Hematopoietic multipotent progenitor cell (in vitro differentiated cells): ENCODE measurements at places on chromosomes 4 and X. TPM values are rescaled to one million over a fixed set of nuclear protein-coding genes. Genes with fewer than 3 reads are reported as not detected.

- no peak for DNase-seq
Observed at GRCh38 chrX:39258331-39258730, 457.1 kb downstream of the MID1IP1 start.

- no peak for DNase-seq
Observed at GRCh38 chr4:87122252-87122651, 98.2 kb downstream of the KLHL8 start.

GRCh38 chrX:13965531-13965930 lies 64.2 kb downstream of the GEMIN8 start:
- DNase-seq = no peak

GRCh38 chr4:16969696-16970135 lies 71.3 kb upstream of the LDB2 start:
- no peak for DNase-seq

PPEF2 gene
- under 0.01 TPM for total RNA-seq
